ENCODE measurements at places on chromosomes 12 and 14.

- DNase-seq = peak; percentile 12
These were observed 733 bp upstream of the P3H3 start for GRCh38 chr12:6827437-6827911.

DNA sequence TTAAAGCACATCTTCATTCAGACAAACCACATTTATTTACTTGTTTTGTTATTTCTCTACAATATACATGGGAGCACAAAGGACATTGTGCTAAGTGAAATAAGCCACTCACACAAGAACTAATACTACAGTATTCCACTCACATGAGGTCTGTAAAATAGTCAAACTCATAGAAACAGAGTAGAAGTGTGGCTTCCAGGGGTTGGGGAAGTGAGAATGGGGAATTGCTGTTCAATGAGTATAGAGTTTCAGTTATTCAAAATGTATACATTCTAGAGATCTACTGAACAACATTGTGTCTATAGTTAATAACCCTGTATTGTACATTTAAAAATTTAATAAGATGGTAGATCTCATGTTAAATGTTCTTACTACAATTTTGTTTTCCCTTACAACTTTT, 88.8 kb downstream of the ATXN7L3B start:
- DNase-seq = no peak

DNA sequence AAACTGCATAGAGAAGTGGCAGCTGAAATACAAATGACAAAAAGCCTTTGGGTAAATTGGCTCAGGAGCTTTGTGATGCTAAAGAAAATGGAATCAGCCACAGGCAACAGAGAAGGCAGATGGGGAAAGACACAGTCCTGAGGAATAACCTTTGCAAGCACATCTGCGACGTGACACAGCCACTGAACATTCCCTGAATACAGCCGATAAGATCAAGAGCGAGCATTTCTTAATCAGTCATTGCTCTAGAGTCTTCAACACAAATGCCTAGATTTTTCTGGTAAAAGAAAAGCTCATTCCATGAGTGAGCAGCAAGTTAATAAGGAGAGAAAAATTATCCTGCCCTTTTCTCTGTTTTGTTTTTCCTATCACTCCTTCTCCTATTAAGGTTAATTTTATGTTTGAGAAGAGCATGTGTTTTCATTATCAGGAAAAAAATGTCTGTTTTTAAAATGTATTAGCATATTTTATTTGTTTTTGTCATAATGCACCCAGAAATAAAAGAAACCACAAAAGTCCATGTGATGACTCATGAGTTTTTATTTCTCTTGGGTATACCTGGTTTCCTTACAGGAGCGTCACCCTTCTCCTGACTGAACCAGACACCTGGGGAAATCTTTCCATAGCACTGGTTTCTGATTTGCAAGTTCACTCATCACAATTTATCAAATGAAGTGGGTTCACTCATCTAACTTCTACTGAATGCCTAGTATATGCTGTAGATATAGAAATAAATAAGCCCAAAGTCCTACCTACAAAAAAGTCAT, 45.4 kb upstream of the PCED1B start:
- DNase-seq = no peak

- DNase-seq = no peak
These were observed 34.1 kb downstream of the ITGA7 start for GRCh38 chr12:55673638-55674037.

DNA sequence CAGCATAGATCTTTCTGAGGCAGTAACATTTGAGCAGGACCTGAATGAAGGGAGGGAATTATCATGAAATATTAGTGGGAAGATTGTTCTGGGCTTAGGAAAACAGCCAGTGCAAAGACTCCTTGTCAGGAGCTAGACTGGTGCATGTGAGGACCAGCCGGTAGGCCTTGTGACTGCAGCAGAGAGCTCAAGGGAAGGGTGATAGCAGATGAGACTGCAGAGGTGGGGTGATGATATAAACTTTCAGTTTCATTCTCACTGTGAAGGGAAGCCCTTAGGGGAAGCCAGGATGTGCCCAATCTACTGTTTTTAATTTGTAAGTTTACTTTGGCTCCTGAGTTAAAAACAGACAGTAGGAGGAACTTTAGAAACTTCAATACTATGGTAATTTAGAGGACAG, 12.4 kb downstream of the IL22 start:
- DNase-seq = no peak

DNA sequence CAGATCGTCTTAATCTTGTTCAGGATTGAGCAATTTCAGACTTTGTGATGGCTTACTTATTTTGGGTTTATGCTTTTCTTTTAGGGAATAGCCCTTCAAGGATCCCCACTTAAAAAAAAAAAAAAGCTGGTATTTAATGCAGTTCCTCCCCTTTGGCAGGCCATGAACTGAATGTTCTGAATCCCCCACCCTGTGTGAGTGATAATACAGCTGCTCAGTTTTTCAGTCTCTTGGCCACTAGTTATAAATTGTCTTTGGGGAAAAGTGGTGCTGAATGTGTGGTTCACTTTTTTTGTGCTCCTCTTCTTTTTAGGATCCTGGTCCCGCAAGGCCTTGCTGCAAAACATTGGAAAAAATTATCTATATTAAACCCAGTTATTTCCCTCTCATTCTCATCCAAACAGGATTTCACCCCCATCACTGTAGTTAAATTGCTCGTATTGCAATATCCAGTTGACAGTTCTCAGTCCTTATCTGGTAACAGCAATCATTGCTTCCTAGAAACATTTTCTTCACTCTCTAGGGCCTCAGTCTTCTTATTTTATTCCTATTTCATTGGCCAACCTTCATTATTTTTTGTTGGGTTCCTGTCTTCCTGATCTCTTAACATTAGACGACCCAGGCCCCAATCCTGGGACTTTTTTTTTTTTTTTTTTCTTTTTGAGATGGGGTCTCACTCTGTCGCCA, 73.1 kb upstream of the PAWR start:
- DNase-seq = no peak

DNA sequence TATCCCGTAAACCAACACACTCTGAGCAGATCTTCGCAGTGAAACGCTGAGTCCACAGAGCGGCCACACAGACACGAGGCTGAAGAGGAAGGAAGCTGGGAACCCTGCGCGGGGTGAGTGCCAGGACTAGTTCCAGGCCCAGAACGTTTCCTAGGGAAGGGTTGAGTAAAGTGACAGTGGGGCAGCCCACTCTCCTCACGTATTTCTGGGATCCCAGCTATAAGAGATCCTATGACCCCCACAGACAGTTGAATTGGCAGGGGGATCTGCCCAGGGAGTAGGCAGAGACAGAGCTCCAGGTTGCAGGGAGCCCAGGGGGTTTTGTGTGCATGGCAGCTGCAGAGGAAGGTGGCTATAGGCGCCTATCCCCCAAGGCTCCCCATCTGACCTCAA, 51.1 kb downstream of the GTF2A1 start:
- no peak for DNase-seq

- no peak for DNase-seq
These were observed 34.9 kb downstream of the TTC7B start for GRCh38 chr14:90781344-90781761.

- DNase-seq = no peak
These were observed 273.3 kb downstream of the ALG10 start for GRCh38 chr12:34295366-34296142.

- DNase-seq = no peak
These were observed 139.2 kb downstream of the PDZRN4 start for GRCh38 chr12:41327096-41327895.

DNA sequence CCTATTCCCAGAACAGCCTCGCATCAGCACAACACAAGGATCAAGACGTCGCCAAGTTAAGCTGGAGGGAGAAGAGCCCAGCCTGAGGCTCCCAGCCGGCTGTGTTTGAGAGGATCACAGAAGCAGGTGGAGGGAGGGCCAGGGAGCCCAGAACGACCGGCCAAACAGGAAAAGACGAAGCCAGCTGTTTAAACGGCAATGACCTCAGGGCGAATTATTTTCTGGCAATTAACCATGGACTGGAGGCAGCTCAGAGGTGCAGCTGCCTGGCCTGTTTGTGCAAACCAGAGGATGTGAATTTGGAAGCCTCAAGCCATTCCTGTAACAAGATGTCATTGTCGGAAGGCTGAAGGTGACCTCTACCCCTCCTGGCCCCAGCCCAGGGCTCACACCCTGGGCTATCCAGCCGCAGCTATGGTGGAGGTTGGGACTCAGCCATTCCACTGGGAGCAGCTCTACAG, 175.8 kb upstream of the PRMT8 start:
- DNase-seq = no peak

DNA sequence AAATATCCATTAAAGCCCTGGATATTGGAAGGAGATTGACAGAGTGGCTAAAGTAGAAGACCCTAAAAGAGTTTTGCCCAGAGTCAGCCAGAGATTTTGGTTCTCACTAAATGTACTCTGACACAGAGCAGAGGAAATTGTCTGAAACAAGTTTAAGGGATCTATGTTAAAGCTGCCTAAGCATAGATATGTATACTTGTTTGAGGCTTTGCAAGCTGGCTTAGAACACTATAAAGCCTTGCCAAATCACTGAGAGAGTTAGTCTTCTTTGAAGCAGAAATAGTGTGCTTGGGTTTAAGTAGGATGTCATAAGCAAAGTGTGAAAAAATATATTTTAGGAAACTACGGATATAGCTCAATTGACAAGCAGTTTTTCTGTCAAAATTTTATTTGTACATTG, 653.5 kb downstream of the FSCB start:
- no peak for DNase-seq

GRCh38 chr14:92493492-92493891, 20.1 kb upstream of the RIN3 start:
- no peak for DNase-seq

DNA sequence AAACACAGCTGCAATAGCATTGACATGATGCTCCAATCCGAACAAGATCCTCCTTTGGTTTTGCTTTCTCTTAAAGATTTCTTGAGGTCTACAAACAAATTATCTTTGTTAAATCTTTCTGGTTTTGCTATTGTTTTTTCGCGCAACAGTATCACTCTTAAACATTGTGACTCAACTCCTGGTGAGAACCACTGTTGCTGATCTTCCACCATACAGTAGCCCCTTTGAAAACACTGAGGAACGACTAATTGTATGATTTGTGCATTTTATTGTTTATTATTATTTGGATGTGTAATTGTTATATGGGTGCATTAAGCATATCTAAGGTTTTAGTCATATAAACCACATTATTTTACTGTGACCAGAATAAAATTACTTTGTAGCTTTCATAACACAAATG, 282.8 kb downstream of the EGLN3 start:
- no peak for DNase-seq

DNA sequence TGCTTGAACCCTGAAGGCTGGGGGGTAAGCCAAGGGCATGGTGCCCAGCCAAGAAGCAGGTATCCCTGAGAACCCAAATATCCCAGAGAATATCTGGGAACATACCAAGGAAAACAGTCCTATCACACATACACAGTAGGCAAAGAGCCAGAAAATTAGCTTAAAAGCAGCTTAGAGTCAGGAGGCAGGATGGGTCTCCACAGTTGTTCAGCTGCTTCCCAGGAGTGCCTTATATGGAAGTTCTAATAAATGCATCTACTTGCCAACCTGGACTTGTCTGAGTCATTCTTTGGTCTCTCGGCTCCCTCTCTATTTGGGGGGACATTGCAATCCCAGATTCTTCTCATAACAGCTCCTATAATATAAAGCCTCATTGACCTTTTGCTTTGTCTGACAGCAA, 9.0 kb upstream of the GPR135 start:
- DNase-seq = no peak

- DNase-seq = no peak
These were observed 143.7 kb upstream of the DIO2 start for GRCh38 chr14:80354860-80355581.

DNA sequence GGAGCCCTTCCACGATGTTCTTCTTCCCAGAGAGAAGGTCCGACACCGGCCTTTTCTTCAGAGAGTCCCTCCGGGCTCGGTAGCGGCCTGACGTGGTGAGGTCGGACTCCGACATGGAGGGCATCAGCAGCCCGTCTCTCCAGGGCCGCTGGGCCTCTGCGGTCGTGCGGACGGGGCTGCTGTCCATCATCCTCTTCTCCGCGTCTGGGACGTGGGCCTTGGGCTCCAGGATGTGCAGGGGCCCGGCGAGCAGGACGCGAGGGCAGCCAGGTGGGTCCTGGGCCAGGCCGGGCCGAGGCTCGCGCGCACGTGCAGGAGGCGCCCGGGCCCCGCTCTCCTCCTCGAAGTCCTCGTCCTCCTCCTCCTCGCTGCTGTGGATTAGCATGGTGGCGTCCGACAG, 75.9 kb downstream of the PTPN21 start:
- no peak for DNase-seq

GRCh38 chr12:114697741-114698565, 14.0 kb upstream of the TBX3 start:
- DNase-seq = no peak

DNA sequence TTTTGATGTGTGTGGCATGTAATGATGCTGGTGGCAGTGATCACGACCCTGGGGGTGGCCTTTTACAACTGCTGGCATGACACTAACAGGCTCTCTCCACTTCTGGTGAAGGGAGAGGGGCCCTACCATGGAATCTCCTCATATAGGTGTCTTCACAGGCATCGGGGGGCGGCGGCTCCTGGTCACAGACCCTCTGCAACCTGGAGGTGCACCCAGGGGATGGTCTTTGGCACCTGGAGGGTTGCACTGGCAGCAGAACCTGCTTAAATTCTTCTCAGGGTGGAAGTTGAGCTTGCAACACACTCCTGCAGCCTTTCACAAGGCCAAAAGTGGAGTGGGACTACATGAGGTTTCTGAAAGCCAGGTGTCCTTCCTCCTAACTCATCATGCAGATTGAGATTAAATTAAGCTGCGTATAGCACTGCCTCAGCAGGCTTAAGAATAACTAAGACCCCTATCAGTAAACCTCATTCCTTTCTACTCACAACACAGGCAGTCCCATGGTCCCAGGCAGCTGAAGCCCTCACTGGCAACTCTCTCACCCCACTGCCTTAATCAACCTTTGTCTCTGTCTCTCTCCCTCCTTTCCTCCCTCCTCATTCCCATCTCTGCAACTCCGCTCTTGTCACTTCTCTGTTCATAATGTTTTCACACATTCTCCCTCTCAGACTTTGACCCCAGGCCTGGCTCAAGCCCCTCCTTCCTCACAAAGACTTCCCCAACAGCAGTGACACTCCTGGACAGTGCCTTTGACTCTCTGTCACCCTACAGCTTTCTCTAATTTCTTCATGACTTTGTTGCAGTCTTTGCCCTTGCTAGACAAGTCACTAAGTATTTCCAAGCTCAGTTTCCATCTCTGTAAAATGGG, 18.9 kb downstream of the NID2 start:
- DNase-seq = no peak

DNA sequence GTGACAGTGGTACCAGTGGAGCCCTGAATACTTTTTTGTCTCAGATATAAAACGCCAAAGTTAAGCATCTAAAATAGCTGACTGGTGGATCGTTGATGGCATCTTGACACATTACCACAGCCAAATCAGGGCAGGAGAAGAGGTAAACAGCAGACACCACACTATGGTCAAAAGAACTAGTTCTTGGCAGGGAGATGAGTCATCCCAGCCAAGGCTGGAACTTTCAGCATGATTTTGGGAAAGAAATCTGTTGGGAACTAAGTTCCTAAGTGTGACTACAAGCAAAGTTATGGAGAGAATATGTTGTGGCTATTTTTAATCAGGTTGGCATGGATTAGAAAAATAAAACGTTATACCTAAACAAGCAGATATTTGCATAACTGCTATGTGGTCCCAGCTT, 36.9 kb downstream of the LGR5 start:
- no peak for DNase-seq

- no peak for DNase-seq
These were observed 78.4 kb upstream of the KRR1 start for GRCh38 chr12:75589801-75590200.

GRCh38 chr14:92759679-92760523, 11.5 kb upstream of the LGMN start:
- DNase-seq = no peak

GRCh38 chr12:52980096-52980649, 26.1 kb upstream of the EIF4B start:
- DNase-seq = no peak
